ENCODE measurements at places on chromosomes 13 and 19.

- DNase-seq: no peak
Observed at GRCh38 chr19:39998501-39998900, 1.6 kb downstream of the ZNF546 start.

DNA sequence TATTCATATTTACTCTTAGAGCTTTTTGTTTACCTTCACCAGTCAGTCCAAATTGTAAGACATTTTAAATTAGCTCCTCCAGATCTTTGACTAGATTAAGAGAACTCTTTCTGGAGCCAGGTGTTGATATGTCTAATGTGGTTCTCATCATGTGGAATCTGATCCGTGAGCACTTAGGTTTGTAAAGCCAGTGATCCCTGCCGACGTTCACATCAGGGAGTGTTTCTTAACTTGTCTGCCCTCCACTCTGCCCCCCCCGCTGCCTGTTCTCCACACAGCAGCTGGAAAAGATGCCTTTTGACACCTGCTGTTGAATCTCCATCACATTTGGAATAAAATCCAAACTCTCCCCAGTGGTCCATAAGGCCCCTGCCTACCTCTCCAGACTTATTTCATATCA, 17.7 kb downstream of the METTL21C start:
- DNase-seq: no peak

DNA sequence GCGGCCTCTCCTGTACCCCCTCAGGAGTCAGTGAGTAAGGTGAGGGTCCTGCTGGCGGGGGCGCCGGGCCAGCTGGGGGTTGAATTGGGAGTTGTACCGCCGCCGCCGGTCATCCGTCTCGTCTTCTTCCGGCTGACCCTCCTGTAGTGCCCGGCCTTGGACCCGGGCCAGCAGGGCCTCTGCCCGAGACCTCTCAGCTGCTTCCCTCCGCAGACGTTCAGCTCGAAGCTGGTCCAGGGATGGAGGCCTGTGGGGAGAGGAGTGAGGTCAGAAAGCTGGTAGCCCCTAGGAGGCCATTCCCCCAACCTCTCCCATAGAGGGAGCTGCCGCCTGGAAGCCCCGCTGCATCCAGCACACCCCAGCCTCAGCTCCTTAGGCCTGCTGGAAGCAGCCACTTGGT, 3.8 kb downstream of the LENG1 start:
- DNase-seq: no peak

GRCh38 chr13:77061362-77061761, 34.4 kb upstream of the FBXL3 start:
- DNase-seq: no peak

DNA sequence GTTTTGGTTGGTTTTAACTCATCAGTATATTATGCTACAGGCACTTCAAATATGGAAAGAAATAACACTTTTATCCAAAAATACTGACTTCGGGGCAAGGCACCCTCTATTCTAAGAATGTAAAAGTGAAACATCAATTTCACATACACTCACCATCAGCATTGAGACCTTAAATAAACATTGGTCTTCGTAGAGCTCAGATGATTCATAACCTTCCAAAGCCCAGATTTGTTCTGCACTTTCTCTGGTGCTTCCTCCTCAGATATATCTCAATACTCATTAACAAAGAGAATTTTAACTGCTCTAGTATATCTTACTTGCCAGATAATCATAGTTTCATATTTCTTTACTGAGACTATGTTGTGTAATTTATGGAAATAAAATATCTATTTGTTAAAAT, 794.3 kb downstream of the LIG4 start:
- DNase-seq: no peak

DNA sequence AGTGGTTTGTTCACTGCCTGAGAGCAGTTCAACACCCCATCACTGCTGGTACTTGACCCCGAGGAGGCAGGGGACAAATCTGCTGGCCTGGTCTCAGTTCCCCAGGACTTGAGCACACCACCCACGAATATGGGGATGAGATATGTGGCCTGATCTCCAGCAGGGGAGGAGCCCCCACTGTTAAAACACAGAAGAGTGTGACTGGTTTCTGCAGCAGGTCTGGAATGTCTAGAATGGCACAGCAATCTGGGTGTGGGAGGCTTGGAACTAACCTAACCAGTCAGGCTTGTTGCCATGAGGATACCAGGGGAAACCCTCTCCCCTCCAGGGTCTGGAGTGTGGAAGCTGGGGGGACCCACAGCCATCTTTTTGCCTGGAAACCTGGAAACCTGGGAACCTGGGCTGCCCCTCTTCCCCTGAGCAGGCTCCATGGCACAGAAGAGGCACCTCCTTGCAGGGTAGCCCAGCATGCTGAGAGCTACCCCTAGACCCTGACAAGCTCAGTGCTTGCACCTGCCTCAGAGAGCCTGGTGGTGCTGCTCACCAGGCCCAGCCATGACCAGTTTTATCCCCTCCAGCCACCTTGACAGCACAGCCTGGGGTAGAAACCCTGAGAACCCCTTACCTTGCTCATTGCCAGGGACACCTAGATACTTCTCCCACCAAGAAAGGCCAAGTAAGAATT, 273.8 kb downstream of the LIG4 start:
- no peak for DNase-seq

- DNase-seq: no peak
Observed at GRCh38 chr13:60348097-60348496, 48.9 kb upstream of the TDRD3 start.

DNA sequence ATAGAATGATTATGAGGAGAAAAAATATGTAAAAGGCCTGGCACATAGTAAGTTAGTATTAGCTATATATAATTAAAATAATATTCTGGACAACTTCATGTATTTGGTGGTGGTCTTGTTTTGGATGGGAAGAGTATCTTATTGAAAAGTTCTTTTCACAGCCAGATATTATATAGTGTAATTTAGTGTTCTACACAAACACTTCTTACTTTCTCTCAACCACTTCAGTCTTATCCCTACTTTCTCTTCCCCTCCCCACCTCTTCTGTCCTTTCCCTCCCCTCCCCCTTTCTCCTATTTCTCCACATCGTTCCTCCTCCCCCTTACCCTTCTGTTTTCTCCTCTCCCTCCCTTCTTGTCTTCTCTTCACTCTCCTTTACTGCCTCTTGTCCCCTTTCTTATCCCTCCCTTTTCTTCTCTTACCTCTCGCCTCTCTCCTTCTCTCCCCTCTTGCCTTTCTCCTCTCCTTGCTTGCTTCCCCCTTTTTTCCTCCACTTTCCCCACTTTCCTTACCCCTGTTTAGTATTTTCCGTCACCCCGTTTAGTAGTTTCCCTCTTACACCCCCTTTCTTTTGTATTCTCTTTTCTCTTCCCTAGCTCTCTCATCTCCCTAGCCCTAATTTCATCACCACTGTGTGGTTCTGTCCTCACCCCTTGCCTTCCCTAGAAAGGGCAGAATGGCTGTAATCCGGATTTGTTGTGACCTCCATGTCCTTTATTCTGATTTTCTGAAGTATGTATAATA, 107.2 kb upstream of the MLNR start:
- no peak for DNase-seq

DNA sequence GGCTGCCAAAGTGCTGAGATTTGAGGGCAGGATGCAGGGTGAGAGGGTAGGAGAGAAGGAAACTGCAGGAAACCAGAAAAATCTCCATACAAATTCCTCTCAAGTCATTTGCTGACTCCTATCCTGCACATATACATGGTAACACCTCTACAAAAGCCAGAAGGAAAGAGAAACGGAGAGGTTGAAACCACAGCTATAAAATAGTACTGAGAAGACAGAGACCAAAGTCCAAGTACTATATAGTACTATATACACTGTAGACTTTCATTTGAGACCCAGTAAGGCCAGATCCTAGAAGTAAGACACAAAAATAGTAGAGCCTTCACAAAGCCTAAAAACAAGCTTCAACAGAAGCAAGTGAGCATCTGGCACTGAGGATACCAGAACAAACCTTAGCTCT, 103.1 kb downstream of the UGGT2 start:
- DNase-seq: no peak

GRCh38 chr19:7376151-7376852, 27.6 kb downstream of the ARHGEF18 start:
- no peak for DNase-seq

DNA sequence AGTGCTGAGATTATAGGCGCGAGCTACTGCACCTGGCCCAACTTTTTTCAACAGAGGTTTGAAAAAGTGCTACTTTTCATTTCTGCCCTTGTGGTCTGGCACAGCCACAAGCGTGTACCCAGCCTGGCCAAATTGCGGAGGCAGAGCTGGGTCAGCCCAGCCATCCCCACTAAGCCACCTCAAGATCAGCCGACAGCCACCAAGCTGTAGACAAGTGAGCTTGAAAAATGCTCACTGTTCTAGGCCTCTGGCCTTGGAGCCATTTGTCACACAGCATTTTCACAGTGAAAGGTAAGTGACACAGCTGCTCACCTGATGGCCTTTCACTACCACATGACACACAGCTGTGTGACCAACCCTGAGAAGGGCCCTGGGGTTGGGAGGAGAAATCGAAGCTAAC, 27.3 kb downstream of the DNMT1 start:
- no peak for DNase-seq

- DNase-seq: no peak
Observed at GRCh38 chr19:52991484-52991883, 22.2 kb upstream of the ERVV-1 start.

GRCh38 chr19:4742723-4743646, 19.3 kb upstream of the DPP9 start:
- no peak for DNase-seq

DNA sequence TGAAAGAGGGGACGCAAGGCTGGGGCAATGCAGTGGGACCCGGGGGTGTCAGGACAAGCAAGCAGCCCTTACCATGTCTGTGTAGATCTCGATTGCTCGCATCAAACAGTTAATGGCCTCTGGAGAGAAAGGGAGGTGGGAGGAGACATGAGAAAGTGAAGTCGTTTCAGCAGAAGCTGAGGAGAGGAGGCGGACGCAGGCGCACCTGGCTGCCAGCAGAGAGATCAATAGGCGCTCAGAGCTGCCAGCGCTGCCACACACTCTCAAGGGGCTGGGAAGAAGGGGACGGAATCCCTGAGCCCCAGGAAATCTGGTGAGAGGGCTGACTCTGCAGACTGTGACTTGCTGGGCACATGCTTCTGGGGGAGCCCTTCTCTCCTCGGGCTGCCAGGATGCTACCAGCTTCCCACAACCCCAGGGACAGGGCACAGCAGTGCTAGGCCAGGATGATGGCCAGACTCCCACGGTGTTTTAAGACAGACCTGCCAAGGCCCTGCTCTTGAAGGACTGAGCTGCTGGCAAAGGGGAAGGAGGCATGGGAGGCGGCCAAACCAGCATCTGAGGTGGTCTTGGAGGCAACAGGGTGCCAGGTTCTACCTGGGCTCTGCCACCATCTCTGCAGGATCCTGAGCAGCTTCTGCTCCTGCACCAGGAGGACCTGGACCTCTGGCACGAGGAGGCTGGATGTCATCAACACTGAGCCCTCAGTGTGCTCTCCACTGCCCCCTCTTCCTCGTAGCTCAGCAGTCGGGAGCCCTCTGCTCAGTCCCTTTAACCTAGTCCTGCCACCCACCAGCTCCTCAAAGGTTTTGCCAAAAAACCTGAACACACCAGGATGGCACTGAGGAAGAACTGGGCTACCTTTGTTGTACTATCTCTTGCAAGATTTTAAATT, 11.7 kb upstream of the KPTN start:
- DNase-seq: no peak

- DNase-seq: no peak
Observed at GRCh38 chr13:20331949-20332348, 99.8 kb upstream of the GJB6 start.

DNA sequence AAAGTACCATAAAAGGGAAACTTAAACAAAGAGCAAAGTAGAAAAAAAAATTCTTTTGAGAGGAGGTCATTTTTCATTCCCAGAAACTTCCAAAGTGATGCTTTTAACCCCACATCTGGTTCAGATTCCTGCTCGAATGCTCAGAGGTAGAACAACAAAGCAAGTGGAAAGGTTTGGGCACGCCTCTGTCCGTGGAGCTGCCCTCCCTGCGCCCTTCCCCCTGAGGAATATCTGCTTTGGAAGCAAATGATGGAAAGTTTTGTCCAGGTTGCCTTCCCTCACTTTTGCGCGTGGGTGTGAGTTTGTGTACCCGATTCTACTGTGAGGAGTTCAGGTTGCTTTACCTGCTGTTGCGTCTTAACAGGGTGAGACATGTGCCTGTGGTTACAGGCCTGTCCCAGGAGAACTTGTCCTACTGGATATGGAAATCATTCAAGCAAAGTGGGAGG, 110.2 kb downstream of the KLF5 start:
- no peak for DNase-seq

DNA sequence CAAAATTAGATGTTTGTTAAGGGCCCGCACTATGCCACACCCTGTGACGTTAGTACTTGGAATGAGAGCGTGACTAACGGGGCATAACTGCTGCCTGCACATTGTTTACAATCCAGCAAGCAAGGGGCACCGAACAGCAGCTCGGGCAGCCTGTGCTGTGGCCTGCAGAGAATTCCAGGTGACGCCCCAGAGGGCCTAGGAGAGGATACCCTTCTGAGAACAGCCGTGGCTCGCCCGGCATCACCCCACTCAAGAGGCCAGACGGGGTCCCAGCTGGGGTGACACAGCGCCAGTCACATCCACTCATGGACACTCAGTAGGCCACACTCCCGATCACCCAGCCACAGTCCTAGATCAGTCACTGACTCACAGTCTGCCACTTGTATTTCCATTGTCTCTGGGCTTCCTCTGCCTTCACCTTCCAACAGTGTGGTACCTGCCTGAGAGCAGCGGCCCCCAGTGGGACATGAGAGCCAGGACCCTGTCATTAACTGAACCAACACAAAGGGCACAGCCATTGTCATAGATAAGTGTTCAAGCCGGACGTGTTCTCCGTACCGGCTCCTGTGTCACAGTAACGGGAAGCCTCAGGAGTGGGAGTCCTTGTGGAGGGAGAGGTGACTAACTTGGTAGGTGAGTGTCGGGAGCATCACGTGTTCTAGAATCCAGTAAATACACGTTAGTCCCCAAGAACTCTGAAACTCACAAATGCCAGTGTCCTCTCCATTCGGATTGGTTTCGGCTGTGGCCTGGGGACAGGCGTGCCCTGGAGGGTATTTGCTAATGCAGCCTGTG, 7.5 kb downstream of the ZNF331 start:
- DNase-seq: no peak

- no peak for DNase-seq
Observed at GRCh38 chr13:24228852-24229458, 68.4 kb downstream of the SPATA13 start.
